ENCODE measurements at places on chromosomes 5 and 9. TPM values are rescaled to one million over a fixed set of nuclear protein-coding genes. Genes with fewer than 3 reads are reported as not detected.

The DAB2IP gene
- total RNA-seq, result 0.54 TPM

The HRH2 gene
- total RNA-seq, result 24.5 TPM

The TMEM215 gene
- not detected for total RNA-seq

The ANGPTL2 gene
- total RNA-seq, result not detected

The CARTPT gene
- total RNA-seq, result not detected

The ROR2 gene
- not detected for total RNA-seq

The SPATA31A6 gene
- not detected for total RNA-seq

The FCHSD1 gene
- 30.1 TPM for total RNA-seq

The TSSK1B gene
- not detected for total RNA-seq

The DMRT3 gene
- total RNA-seq, result not detected

The ADAMTS19 gene
- total RNA-seq, result not detected

The MAP1B gene
- 0.09 TPM for total RNA-seq

The IL4 gene
- total RNA-seq, result 1.4 TPM

The RORB gene
- 0.11 TPM for total RNA-seq

The NR2F1-AS1 gene
- not detected for total RNA-seq

The SLC6A19 gene
- not detected for total RNA-seq

The C9orf153 gene
- total RNA-seq, result 0.16 TPM

The KCNN2 gene
- not detected for total RNA-seq

The ENHO gene
- not detected for total RNA-seq

The ZFP62 gene
- total RNA-seq, result 22.2 TPM

The ANKH gene
- total RNA-seq, result 87.2 TPM

The MAST4 gene
- 7.6 TPM for total RNA-seq

The EPB41L4A gene
- 0.25 TPM for total RNA-seq

The KLF4 gene
- 1.7 TPM for total RNA-seq
